ENCODE measurements at places on chromosomes 5 and 9.

GRCh38 chr5:150131978-150132694 lies 23.5 kb downstream of the PDGFRB start:
- no peak for DNase-seq

DNA sequence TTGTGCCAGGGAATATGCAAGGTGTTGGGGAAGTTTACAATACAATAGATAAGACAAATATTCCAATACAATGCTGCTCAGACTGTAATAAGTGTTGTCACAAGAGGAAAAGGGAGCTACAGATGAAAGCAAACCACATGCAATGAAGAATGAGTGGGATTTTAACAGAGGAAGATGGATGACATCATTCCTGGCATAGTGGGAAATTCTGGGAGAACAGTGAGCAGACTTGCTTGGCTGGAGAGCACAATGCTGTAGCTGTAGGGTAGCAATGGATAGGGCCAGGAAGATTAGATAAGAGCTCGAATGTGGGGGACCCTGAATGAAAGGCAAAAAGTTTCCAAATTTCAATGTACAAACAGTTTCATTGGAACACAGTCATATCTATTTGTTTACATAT lies 9.5 kb upstream of the DPYSL3 start:
- DNase-seq = no peak

GRCh38 chr5:151052836-151053235 lies 28.0 kb downstream of the TNIP1 start:
- DNase-seq = no peak

GRCh38 chr5:172048539-172049101 lies 42.2 kb upstream of the FBXW11 start:
- DNase-seq = no peak

- DNase-seq = no peak
These were observed 314.2 kb downstream of the CDK5RAP2 start for GRCh38 chr9:120265791-120266190.

DNA sequence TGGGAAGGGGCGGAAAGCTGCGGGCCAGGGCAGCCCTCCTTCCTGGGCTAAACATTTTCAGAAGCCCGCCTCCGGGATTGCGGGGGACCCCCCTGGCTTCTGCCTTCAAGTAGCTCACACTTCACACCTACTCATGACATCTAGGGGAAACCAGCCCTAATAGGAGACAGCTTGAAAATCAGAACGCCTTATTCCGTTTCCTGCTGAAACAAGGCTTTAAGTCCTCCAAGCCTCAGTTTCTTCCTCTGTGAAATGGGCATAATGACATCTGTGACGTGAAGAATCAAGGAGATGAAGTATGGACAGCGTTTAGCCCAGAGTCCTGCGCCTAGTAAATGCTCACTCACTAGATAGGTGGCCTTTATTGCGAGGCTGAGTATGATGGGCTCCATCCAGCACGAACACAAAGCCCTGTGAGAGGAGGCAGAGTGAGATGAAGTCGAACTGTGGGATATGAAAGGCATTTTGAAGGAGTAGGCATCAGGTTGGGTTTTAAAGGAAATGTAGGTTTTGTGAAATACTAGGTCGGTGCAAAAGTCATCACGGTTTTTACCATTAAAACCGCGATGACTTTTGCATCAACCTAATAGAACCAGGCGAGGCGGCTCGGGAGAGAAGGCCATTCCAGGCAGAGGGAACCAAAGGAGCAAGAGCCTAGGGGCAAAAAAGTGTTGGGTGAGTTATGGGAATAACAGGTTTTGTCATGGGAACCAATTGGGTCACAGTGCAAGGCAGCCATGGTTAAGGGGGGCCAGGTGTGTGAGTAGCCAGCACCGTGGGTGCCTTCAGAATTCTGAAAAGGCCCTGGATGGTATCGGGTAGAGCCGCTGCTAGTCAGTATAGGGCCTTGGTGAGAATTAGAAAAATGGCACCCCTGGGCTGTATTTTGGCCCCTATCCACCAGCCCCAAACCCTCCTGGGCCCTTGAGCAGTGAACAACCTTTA lies 1.0 kb upstream of the TSC1 start:
- DNase-seq = no peak

- no peak for DNase-seq
These were observed 84.6 kb upstream of the FCN1 start for GRCh38 chr9:135002336-135002735.

DNA sequence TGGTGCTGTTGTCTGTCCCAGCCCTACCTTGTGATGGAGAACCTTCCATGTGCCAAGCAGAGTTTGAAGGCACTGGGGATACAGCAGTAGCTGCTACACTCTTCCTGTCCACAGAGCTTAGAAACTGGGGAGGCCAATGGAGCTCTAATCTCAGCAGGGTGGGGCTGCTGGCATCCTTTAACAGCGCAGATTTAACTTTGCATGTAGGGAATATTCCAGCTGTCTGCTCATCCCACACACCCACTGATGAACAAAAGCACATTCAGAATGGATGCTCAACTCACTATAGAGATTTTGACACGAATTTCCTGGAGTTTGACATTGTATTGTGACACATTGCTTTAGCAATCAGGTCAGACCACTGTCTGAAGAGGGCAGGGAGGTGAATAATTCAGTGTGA lies 49.0 kb downstream of the TMEM215 start:
- no peak for DNase-seq

DNA sequence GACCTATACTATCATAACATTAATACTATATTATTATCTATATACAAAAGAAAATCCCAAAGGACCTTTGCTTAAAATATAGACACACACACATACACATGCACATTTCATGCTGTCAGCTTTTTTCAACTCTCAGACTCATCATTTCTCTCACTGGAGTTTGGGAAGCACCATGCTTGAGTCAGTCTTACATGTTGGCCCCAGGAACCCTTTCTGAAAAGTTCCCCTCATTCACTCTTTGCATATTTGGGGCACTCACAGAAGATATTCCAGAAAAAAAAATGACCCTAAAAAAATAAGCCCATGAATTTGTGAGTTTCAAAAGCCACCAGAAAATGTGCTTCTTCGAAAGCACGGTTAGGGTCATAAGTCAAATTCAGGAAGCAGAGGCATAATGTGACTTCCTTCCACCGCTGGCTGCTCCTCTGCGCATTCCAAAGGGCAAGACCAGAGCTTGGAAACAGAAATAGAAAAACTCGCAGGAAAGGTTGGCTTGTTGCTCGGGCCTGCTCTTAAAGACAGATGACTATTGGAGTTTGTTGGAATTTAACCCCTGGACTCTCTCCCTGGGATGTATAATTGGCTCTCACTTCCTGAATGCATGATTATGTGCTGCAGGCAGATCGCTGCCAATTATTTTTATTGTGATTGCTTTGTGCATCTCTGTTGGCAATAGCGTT lies 129.7 kb upstream of the IQGAP2 start:
- DNase-seq = peak; percentile 75

GRCh38 chr9:123948286-123948685 lies 18.4 kb upstream of the DENND1A start:
- DNase-seq = no peak

DNA sequence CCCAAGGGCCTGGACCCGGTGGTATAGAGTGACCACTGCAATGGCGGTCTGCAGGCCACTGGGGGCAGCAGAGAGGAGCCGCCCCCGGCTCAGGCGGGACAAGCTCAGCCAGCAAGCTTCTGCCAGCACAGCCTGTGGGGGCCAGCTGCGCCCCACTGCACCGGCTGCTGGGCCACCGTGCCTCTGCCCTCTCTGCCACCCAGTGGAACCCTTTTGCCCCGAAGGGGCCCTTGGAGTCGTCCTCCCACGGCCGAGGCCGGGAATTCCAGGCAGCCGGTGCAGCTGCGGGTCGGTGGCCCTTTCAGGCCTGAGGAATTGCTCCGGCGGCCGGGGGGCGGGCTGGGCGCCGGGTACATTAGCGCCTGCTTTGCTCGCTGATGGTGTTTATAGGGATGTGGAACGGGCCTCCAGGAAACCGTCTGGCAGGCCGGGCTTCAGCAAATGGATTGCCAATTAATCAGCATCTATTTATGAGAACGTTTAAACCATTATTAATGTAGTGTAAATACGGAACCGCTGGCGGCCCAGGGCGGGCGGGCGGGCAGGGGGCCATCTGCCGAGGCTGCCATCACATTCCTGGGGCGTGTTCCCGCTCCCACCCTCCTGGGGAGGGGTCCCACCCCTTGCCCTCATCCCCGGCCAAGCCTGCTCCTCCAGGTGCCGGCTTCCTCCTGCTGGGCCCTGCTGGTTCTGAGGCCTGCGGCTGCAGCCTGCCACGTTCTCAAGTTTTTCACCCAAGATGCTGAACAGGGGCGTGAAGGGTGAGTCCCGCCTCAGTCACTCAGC lies 127.4 kb downstream of the BARX1 start:
- DNase-seq = peak; percentile 61

DNA sequence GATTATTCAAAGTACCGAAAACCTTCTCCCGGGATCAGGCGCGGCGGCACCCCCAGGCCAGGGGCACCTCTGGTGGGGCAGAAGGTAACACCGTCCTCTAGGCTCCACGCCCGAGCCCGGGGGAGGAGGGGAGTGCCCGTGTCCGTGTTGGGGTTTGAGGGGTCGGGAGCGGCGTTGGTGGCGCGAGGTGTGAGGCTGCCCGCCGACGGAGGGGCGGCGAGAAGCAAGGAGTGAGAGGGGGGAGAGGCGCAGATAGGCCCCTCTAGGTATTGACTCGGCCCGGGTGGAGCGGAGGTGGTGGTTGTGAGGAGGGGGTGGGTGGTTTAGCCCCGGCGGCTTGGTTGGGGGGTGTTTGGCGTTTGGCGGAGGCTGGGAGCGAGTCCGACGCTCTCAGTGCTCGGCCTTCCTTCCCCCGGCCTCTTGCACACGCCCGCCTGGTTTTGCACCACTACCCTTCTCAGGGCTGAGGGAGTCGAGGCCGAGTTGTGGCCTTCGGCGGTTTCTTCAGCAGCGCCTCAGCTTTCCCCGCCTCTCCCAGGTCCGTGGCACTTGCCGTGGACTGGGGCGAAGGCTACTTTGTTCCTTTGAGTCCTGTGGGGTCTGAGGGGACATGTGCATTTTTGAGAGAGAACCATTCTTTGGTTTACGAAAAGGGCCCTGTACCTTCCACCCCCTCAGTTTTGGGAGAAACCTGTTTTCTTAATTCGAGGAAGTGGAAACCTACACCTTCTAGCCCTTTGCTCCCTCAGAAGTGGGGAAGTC lies 450 bp downstream of the GPBP1 start:
- peak; percentile 51 for DNase-seq

DNA sequence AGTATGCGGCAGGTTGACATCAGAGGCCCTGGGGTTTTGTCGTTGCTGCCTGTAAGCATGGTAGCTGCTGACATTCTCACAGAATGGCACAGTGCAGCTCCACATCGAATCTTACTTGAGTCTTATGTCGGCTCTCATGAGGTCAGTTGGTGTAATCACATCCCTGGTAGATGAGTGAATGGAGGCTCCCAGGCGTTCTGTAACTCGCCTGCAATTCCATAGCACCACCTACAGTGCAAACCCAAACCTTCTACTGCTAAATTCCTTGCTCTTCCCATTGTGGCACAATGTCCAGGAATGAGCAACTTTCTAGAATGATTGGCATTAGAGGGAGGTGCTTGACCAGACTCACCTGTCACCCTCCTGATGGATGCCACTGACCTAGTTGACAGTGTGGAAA lies 578.4 kb downstream of the CCDC171 start:
- DNase-seq = no peak

DNA sequence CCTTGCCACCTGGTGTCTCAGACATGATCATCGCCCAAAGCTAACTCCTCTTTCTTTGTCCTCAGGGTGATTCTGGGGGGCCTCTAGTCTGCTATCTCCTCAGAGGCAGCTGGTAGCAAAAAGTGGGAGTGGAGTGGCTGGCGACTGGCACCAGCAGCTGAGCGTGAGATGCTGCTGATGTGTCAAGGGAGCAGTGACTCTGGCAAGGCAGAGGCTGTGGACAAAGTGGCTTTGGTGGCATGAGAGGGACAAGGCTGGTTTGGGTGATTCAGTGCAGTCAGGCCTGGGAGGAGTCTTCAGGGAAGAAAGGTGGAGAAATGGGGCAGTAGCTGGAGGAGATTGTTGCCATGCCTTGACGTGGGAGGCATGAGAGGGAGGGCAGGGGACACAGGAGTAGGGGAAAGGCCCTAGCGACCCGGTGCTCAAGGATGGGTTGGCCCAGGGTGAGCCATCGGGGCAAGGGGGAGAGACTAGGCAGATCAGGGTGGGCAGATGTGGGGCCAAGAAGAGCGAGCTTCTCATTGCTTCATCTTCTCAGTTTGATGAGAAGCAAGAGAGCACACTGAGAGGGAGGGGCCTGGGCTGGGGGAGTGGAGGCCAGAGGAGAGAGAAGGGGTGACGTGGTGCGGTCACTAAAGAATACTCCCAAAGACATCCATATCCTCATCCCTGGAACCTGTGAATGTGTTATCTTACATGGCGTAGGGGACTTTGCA lies 64.2 kb upstream of the SPTLC1 start:
- DNase-seq = no peak

DNA sequence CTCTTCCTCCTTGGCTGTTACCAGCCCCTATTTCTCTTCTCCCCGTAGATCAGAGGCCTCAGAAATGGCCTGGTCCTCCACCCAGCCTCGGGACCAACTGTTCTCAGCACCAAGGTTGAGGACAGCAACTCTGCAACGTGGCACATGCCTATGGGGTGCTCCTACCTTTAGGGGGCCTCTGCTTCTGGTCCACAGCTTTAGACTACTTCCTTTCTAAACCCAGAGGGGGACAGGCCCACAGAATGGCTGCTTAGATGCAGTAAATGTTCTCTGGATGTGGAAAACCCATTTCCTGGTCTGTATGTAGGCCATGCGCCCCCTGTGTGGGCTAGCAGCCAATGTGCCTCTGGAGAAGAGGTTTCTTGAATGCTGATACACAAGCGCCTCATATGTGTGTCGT lies 68.4 kb downstream of the NRG2 start:
- DNase-seq = no peak

DNA sequence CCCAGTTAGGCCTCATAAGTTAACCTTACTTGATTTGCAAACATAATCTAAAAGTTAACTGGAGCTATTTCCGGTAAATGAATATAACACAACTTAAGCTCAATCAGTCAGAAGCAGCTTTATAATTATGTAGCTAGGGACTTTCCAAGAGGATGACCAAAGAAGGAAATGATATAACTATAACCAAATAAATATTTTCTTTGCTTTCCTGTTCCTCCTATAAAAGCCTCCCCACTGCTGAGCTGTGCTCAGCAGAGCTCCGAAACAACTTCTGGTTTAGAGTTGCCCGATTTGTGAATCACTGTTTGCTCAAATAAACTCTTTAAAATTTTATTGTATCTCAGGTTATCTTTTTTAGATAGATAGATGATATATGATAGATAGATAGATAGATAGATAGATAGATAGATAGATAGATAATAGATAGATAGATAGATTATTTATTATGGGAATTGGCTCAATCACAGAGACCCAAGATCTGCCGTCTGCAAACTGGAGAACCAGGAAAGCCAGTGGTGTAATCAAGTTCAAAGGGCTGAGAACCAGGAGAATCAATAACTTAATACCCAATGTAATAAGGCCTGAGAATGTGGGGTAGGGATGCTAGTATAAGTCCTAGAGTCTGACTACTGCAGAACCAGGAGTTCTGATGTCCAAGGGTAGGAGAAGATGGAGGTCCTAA lies 19.3 kb upstream of the TMEM161B start:
- DNase-seq = no peak
